ENCODE measurements at places on chromosomes 2 and 18.

GRCh38 chr18:11887328-11888128, 20.6 kb downstream of the MPPE1 start:
- DNase-seq, result no peak

DNA sequence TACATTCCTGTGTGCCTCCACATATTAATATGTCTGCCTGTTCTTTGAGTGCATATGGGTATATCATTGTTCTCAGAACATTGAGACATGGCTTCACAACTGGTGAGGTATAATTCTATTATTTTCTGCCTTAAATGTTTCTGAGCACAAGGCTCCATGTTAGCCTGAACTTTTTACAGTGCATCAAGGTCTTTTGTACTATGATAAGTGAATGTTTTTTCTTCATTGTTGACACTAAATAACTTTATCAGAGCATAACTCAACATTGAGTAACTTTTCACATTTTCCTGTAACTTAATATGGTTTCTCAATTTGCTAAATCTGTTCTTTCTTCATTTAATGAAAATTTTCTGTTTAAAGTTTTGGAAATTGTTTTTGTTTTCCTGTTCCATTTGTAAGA, 262.9 kb downstream of the HNMT start:
- no peak for DNase-seq

GRCh38 chr2:43180897-43181296, 45.5 kb downstream of the ZFP36L2 start:
- no peak for DNase-seq

GRCh38 chr18:48355276-48356115, 53.7 kb downstream of the ZBTB7C start:
- no peak for DNase-seq

Data from NB4 (cell line).